ENCODE measurements at places on chromosomes 3 and 15. TPM values are rescaled to one million over a fixed set of nuclear protein-coding genes. Genes with fewer than 3 reads are reported as not detected.
A peak's percentile ranks its signal among the peaks of the same experiment; 100 is the strongest.

- DNase-seq, result peak; percentile 91
These were observed 8.1 kb upstream of the ADAMTS17 start for GRCh38 chr15:100349696-100350433.

Gene GOLGA8R
- total RNA-seq, result 22.2 TPM

Gene ETFA
- total RNA-seq, result 79.7 TPM

DNA sequence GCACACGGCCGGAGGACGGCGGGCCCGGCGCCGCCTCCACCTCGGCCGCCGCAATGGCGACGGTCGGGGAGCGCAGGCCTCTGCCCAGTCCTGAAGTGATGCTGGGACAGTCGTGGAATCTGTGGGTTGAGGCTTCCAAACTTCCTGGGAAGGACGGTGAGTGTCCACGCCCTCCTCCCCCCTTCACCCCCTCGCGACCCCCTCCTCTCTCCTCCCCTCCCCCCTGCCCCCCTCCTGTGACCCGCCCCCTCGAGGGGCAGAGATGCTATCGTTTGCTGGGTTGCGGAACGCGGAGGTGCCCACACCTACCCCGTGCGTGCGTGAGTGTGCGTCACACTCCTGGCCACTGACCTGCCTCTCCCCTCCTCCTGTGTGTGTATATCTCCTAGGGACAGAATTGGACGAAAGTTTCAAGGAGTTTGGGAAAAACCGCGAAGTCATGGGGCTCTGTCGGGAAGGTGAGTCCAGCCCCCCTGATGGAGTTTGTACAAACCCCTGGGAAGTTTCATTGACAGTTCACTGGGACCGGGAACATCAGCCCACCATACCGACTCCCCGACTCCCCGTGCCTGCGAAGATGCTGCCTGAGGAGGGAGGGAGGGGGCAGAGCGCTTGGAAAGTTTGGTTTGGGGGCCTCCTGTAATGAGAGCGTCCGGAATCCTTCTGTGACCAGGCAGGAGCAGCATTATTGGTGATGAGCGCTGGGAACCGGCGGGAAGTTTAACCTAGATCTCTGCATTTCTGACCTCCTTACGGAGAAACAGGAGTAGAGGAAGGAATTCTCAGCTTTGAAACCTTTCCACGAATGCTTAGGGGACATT lies 795 bp upstream of the SCAANT1 start:
- DNase-seq, result peak; percentile 77

GRCh38 chr3:148914936-148915690 lies 50.0 kb downstream of the CPA3 start:
- no peak for DNase-seq

DNA sequence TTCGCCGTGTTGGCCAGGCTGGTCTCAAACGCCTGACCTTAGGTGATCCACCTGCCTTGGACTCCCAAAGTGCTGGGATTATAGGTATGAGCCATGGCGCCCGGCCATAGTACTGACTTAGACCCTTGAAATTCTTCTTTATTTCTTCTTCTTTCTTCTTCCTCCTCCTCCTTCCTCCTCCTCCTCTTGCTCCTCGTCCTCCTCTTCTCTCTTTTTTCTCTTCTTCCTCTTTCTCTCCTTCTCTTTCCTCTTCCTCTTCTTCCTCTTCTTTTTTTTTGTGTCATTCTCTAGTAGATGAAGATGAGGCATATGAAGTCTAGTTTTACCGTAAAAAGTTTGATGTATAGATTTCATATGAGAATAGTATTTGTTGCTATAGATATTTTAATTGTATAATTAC lies 9.3 kb downstream of the RPL15 start:
- no peak for DNase-seq

DNA sequence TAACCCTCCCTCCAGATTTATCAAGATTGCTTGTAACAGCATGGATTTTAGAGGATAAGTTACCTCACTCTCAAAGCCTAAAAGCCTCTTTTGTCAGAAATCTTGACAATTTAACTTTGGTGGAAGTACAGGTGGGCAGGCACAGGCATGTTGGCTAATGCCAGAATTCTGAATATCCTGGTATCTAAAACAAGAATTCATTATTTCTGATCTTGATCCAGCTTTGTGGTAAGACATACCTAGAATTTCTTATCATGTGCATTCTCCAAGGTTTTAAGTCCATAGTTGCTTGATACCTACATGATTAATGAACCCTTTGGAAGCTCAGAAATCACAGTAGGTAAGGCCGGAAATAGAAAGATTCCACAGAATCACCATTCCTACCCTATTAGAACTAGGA lies 109.9 kb upstream of the TTC14 start:
- DNase-seq, result no peak

- DNase-seq, result no peak
These were observed 3.7 kb downstream of the TRAK1 start for GRCh38 chr3:42094691-42095391.

GRCh38 chr15:101534376-101534970 lies 45.0 kb upstream of the PCSK6 start:
- DNase-seq, result no peak

GRCh38 chr3:132615881-132616280 lies 18.8 kb downstream of the ACKR4 start:
- DNase-seq, result no peak

GRCh38 chr3:50163572-50164455 lies 8.7 kb downstream of the SEMA3F start:
- peak; percentile 92 for DNase-seq

GRCh38 chr3:13507247-13507569 lies 27.1 kb downstream of the HDAC11 start:
- DNase-seq, result no peak

DNA sequence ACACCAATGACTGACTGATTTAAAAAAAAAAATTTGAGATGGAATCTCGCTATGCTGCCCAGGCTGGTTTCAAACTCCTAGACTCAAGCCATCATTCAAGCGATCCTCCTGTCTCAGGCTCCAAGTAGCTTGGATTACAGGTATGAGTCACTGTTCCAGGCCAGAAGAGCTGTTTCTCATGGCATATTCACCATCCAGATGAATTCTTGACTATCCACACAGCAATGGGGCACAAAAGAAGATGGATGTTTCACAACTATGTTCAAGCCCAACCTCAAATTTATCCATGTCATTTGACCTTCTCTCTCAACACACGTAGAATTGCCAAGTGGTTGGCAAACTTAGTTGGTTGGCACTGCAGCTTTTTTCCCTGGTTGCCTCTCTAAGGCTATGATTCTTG lies 40.6 kb downstream of the PRICKLE2 start:
- no peak for DNase-seq

Gene NUP210
- total RNA-seq, result 9.8 TPM

DNA sequence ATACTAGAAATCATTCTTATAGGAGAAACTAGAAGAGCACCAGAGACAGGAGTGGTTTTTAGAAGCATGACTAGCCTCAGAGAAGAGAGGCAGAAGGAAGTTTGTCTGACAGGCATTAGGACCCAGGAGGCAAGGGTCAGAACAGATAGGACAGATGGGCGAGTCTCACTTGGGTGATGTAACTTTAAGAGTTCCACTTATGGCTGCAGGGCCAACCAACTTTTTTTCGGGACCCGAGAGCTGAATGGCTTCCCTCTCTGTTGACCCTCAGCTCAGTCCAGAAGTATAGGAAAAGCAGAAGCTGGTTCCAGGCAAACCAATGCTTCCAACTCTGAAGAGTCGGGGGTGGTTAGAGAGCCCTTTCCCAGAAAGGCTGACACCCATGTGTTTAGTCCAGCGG lies 136.6 kb upstream of the SETMAR start:
- DNase-seq, result no peak

DNA sequence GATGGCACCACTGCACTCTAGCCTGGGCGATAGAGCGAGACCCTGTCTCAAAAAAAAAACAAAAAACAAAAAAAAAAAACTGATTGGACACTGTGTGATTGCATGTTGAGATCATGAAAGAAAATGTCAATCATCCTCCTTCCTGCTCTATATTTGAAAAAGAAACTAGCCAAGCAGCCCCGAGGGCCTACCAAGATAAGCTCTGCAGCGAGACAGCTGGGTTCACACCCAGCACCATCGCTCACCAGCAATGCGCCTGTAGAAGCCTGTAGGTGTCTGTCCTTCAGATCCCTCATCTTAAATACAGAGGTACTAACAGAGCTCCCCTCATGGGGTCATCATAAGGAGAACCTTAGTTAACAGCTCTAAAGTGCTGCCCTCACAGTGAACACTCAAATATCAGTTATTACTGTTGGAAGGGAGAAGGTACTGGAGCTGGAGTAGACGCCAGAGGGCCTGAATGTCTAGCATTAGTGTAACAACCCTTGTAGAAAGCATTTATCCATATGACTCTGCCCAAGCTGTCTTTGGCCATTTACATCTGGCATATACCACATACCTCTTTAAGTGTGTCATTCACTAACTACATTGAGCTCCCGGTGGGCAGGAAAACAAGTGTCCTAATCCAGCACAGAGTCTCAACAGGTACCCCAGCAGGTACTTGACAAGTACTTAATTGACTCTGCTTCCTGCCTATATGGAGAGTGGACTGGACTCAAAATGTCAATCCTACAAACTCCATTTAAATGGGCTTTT lies 22.9 kb downstream of the MYLK start:
- no peak for DNase-seq

- DNase-seq, result no peak
These were observed 278.7 kb upstream of the MANF start for GRCh38 chr3:51106242-51106876.

Gene GOLGA8A
- total RNA-seq, result 160 TPM

Gene SERP1
- 355 TPM for total RNA-seq

Gene ZPLD1
- not detected for total RNA-seq

Data from thyroid gland (tissue), 4 donors.